ENCODE measurements at places on chromosomes 1 and 21. TPM values are rescaled to one million over a fixed set of nuclear protein-coding genes. Genes with fewer than 3 reads are reported as not detected.

GRCh38 chr1:162902416-162902815 is 41.4 kb upstream of the CCDC190 start:
- DNase-seq, result no peak

DNA sequence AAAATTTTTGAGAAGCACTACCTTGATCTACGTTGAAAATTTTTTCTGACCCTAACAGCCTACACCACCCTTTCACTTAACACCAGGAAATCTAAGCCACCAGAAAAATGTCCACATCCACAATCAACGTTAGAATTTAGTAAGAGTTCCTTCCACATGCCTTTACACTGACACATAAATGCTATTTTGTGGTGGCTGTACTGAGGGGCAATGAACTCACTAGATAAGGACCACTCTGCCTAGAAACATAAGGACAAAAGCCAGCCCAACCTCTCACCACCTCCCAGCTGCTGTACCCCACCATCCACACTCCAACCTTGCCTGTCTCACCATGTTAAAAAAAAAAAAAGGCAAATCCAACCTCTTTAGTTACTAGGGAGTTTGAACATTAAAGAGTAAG is 29.8 kb downstream of the PARP1 start:
- no peak for DNase-seq

GRCh38 chr1:184033711-184034167 is 3.8 kb downstream of the COLGALT2 start:
- DNase-seq, result no peak

DNA sequence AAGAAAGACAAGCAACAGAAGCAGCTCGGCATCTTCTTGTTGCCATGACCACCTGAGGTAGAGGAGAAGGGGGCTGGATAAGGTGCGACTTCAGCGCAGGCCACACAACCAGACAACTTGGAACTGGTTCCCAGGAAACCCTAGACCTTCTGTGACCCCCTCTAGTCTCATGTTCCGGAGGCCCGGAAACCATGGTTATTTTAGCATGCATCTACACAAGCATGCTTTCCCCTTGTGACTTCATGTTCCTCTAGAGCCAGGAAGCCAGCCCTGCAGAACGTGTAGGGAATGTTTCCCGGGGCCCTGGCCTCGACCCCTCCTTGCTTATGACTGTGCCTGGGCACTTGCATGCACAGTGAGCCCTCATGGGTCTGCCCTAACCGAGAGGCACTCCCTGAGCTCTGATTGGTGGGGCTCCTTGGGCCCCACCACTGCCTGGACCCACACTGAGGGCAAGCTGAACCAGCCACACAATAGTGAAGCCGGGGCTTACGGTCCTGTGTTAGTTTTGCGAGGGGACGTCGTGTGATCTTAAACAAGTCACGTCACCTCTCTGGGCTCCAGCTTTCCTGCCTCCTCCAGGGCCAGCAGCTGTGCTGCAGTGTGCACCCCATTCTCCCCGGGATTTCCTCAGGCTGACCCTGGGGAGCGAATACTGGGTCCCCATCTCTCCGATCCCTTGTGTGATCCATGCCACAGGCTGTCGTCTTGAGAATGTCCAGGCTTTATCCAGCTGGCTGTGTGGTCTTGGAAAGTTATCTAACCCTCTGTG is 12.0 kb upstream of the MX2 start:
- DNase-seq, result no peak

DNA sequence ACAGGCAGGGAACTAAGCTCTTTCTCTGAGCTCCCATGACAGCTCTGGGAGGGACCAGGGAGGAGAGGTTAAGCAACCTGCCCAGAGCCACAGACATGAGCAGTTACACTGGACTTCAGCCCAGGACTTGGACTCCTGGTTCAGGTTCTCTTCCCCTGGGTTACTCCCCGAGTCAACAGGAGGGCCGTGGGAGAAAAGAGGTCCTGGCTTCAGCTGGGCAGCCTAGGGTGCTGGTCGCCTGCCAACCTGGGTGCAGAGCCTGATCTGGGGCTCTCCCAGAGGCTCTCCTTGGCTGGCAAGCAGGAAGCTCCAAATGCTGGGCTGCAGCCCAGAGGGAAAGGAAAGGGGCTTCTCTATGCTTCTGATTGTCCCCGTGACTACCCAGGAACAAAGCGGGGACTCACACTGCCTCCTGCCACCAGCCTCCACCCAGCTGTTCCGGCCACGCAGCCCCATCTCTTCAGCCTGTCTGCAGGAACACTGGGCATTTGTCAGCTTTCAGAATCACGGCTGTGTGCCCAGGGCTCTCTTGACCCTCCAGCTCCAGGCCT is 141.8 kb downstream of the HIVEP3 start:
- no peak for DNase-seq

DNA sequence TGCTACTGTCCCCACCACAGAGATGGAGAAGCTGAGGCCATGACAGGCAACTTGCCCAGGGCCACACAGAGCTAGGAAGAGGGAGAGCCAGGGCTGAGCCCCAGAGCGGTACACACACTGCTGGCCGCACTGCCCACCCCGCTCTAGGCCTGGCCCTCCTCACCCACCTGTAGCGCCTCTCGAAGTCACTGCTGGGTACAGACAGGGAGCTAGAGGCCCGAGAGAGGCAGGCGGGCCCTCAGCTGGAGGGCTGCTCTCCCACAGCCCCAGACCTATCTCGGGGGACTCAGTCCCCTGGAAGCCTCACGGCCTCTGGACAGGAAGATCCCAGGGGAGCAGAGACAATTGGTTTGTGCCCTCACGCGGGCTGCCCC is 17.3 kb upstream of the PLEKHG5 start:
- DNase-seq, result no peak

DNA sequence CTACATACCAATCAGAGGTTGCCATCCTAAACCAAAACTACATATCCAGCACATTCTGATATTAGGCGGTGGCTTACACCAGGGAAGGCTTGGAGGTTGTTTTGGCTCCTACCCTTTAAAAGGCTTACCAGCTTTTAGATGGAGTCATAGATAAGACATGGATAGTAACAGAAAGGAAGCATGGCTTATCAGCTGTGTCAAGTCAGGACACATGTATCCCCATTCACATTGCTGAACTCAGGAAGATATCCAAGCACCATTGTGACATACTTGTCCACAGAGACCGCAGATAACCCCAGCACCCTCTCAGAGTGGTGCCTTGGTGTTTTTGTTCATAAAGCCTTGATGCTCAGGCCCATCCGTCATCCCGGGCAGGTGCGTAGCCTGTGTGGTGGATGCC is 39.7 kb downstream of the ADARB1 start:
- no peak for DNase-seq

DNA sequence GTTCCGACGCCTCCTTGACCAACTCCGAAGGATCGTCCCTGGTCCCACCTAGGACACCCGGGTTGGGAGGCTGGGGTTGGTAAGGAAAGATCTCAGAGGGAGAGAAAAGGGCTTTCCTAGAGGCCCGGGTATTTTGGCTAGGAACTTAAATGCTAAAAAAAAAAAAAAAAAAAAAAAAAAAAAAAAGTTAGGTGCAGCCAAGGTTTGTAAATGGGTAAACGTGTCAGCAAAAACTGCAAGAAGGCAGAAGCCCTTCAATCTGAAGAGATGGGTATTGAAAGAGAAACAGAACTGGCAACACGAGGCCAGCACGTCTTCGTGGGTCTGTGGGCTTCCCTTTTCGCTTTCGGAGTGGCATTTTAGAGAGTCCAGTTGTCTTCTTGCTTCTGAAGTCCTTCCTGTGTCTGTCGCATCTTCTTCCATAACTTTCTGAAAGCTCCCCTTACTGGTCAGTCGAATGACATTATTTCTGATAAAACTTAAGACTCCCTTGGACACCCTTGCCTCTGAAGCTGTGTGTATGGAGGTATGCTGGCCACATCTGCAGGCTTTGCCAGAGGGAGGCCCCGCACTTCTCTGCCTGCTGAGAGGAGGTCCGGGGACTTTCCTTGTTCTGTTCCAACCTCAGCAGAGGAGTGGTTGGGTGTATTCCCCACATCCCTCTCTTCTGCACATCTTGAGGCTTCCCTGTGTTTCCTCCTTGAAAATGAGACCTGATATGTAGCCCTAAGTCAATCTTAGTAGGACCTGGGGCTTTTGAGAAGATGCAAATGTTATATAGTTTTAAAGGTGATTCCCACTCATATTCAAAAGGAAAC is 745 bp downstream of the RCSD1 start:
- no peak for DNase-seq

GRCh38 chr1:89610457-89611011 is 22.4 kb upstream of the LRRC8C start:
- DNase-seq, result no peak

- DNase-seq, result no peak
These were observed 135.6 kb downstream of the PTPRC start for GRCh38 chr1:198774421-198774820.

DNA sequence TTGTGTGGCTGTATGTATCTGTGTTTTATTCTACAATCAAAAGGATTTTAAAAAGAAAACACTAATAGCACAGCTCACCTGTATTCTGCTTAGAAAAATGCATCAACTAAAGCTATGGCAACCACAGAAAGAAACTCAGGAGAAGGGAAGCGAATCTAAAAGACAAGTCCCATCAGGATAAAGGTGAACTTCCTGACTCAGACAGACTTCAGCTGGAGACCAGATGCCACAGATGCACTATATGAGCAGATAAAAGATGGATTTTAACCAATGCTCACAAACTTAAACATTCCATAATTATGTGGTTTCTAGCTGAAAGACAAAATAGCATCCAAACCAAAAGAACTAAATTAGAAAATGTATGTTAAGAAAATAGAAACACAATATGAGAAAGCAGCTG is 231.0 kb downstream of the RERE start:
- no peak for DNase-seq

GRCh38 chr1:237878406-237878805 is 12.3 kb downstream of the ZP4 start:
- no peak for DNase-seq

DNA sequence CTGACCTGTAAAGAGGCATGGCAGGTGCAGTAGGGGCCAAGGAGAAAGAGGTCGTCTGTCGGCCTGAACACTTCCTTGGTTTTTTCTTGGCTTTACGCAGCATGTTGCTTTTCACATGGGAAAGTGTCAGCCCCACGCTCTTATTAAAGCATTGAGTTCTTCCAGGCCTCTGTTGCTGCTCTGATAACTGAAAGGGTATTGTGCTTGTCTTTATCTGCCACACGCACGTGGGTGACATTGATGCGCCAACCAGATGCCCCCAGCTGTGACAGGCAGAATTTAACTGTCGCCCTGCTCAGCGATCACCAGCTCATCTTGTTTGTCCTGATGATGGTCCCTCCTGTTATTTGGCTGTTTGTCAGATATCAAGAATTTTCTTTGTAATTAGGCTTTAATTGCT is 76.5 kb downstream of the GALNT2 start:
- no peak for DNase-seq

DNA sequence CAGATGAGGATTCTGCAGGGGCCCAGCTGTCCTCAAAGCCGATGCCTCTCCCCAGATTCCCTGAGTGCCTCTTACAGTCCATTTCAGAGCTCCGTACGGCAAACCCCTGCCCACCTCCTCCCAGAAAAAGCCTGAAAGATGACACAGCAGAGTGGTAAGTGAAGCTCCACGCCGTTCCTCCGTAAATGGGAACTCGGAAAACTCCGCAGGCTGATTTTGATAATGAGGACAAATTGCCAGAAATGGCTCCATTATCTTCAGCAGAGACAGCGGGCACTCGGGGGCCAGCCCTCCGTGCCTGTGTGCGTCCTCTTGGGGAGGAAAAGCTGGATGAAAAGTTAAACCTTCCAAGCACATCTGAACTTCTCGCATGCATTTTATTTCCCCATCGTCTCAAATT is 81.1 kb downstream of the NPHP4 start:
- DNase-seq, result no peak

DNA sequence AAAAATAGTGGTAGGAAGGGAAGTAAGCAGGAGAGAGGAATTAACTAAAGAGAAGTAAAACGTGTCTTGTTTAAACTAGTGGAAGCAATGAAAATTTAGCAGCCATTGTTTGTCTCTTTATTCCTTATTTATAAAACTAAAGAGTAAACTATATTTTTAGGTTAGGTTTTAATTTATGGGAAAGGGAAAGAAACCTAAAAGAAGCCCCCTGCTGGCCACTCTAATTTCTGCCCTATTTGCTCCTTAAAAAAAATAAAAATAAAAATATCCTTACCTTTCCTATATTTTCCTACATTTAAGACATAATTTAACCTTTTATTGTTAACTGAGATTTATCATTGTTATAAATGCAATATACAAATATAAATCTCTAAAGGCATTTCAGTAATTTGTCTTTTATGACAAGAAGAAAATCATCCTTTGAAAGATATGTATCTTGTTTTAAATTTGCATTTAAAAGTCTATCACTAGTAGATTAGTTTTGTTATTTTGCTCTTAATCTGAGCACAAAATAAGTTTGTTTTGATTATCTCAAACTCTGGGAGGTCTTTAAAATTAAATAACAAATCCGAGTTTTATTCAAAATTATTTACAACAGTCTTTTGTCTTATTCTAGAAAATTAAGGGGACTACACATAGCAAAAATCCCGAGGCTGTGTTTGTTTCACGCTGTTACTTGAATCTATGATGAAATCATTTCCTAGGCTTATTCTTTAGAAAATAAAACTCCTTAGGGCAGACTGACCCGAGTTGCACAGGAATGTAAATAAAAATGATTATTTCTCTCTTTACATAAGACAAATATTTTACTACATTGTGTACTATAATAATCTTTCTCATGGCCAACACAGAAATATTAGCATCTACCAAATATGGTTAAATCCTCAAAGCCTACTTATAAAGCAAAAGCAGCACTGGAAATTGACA is 201.7 kb downstream of the NRIP1 start:
- no peak for DNase-seq

- DNase-seq, result no peak
These were observed 18.8 kb downstream of the TMPRSS15 start for GRCh38 chr21:18384771-18385170.

GRCh38 chr1:173042806-173043205 is 7.9 kb downstream of the TNFSF18 start:
- DNase-seq, result no peak

DNA sequence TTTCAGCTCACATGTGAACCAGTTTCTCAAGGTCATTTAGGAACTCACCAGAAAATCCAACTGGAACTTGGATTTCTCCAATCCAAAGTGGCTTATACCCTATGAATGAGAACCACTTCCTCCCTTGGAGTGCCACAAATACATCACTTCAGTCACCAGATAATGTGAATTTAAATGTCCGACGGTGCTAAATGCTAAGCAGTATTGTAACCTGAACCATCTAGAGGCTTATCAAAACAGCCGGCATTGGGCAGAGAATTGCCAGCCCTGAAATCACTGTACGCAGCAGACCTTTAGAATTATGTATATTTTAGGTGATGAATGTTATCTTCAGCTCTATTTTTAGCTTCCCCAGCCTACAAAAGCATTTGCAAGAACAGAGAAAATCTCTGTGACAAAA is 76.8 kb upstream of the COX20 start:
- no peak for DNase-seq

- no peak for DNase-seq
These were observed 15.5 kb upstream of the FAM78B start for GRCh38 chr1:166182281-166182680.

The ATP6V1G3 gene
- not detected for total RNA-seq

The GLMN gene
- 7.7 TPM for total RNA-seq

The SLAMF9 gene
- total RNA-seq, result 0.56 TPM

The TFF1 gene
- not detected for total RNA-seq

The PPFIA4 gene
- 1.2 TPM for total RNA-seq

The SPRR2E gene
- total RNA-seq, result not detected

The MANEAL gene
- total RNA-seq, result 1.4 TPM

The ITLN2 gene
- total RNA-seq, result 6.4 TPM

The NPL gene
- total RNA-seq, result 25.7 TPM
